ENCODE measurements at places on chromosomes 11 and 22. TPM values are rescaled to one million over a fixed set of nuclear protein-coding genes. Genes with fewer than 3 reads are reported as not detected.

DNA sequence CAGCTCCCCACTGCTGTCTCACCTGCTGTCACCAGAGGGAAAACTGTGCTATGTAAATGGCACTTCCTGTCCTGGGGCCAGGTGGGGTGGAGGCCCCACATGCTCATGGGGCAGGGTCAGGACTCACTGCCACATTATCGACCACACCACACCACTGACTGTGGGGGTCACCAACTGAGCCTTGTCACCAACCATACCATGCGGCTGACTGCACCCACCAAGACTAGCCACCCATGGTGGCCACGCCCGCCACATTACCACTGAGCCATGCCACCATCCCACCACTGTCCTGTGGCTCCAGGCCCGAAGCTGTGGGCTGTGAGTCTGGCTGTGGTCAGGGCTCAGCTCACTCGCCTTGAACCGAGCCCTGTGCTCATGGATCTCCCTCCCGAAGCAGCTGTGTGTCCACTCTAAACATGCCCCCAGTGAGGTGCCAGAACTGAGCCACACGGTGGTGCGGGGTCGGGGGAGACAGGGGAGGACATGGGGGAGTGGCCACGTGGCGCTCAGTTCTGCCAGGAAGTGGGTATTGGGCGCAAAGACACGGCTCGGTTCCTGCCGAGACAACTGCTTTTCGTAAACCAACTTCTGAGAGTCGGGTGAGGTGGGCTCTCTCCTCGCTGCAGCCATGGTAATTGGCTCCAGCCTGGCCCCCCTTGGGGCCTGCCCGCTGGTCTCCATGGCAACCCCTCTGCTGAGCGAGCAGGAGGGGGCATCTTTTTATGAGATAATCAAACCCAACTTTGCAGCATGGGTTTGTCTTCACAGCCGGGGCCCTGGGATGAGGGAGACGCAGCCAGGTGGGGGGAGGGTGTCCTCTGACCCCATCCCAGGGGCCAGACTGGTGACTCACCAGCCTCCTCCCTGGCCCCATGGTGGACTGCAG is 23.2 kb downstream of the RTN4R start:
- no peak for DNase-seq

DNA sequence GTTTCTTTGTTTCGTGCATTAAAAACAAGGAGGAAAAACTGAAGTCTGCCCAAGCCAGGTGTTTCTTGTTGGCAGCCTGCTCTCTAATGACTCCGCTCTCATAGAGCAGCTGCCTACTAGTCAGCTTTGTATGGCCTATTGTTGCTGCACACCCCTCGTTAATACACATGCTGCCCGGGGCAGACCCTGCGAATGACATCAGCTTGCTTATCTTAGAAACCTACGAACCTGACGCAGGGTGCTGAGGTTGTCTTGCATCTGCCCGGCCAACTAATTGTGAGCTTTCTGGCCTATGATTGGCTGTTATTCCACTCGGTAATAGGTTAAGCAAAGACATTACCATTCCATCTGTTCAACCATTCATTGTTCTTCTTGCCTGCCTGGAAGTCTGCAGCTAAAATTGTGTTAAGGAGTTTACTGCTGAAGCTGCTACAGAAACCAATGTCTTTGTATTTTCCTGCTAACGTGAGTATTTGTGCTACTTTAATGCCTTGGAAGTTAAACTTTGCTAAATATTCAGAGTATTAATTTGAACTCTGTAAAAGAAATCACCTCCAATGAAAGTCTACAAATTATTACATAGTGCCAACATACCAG is 37.5 kb downstream of the ZC3H12C start:
- no peak for DNase-seq

- no peak for DNase-seq
Measured at GRCh38 chr22:38841211-38841610, 2.6 kb downstream of the NPTXR start.

- no peak for DNase-seq
Measured at GRCh38 chr11:96863520-96863919, 473.7 kb downstream of the JRKL start.

DNA sequence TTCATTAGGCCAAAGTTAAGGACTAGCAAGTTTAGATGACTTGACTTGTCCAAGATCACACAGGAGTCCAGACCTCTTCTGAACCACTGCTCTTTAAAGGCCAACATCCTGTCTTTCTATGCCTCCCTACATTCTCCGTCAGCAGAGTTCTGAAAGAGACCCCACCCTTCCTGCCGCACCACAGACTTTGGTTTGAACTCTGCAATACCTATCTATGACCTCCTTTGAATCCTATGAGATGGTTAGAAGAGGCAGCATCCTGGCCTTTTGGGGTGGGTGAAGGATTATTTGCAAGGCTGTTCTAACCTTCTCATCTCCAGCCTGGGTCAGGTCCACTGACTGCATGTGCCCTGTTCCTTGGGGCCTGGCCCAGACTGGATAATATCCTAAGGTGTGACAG is 4.3 kb upstream of the RRM1 start:
- DNase-seq, result no peak

GRCh38 chr11:18312663-18313420 is 9.1 kb downstream of the HPS5 start:
- no peak for DNase-seq

- no peak for DNase-seq
Measured at GRCh38 chr11:11027288-11027687, 169.4 kb upstream of the ZBED5 start.

- DNase-seq, result no peak
Measured at GRCh38 chr11:65224930-65225278, 36.9 kb upstream of the POLA2 start.

- DNase-seq, result no peak
Measured at GRCh38 chr22:38823076-38823475, 20.8 kb downstream of the NPTXR start.

GRCh38 chr11:23236826-23237555 is 376.7 kb upstream of the CCDC179 start:
- DNase-seq, result no peak

DNA sequence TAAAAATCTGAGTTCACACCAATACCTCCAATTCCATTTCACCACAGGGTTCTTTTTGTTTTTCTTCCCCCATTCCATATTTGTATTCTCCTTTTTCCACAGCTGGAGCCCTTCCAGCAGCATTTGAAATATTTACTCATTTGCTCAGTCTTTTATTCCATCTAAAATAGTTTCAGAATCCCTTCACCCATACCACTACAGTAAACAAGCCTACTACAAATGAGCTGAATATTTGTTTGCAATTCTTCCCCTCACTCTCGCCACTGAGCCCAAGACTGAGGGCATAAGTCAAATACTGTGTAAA is 46.4 kb downstream of the ZNF143 start:
- DNase-seq, result no peak

GRCh38 chr22:36565159-36565507 is 36.2 kb upstream of the EIF3D start:
- DNase-seq, result no peak

GRCh38 chr11:4203603-4204360 is 109.2 kb downstream of the RRM1 start:
- no peak for DNase-seq

DNA sequence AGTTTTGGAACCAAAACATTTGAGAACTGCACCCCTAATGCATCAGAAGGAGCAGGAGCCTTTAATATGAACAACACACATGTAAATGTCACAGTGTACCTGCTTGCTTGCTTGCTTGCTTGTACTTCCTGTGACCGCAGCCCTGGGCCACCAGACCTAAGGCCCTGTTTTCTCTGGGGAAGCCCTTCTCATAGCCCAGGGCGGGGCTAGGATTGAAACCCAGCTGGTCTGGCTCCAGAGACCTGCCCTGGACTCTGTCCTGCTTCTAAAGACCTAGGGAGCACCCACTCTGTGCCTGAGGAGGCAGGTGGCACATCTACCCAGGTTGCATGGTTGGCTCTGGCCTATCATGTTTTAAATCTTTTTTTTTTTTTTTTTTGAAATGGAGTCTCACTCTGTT is 7.6 kb upstream of the MCM5 start:
- DNase-seq, result no peak

- DNase-seq, result peak; percentile 3
Measured at GRCh38 chr22:49322231-49322630, 505.4 kb downstream of the BRD1 start.

Gene PKDREJ
- total RNA-seq, result 0.15 TPM

Gene PANX3
- not detected for total RNA-seq

Gene SLC25A18
- 0.83 TPM for total RNA-seq

Gene DCDC1
- total RNA-seq, result 0.42 TPM

Gene KRTAP5-8
- 12.4 TPM for total RNA-seq

Gene UBTFL1
- not detected for total RNA-seq

Gene ARHGAP1
- total RNA-seq, result 58.2 TPM

Gene SMTNL1
- not detected for total RNA-seq

Gene PLAAT4
- 4.7 TPM for total RNA-seq

Gene FGF3
- not detected for total RNA-seq
